ENCODE measurements at places on chromosomes 3 and 15.

DNA sequence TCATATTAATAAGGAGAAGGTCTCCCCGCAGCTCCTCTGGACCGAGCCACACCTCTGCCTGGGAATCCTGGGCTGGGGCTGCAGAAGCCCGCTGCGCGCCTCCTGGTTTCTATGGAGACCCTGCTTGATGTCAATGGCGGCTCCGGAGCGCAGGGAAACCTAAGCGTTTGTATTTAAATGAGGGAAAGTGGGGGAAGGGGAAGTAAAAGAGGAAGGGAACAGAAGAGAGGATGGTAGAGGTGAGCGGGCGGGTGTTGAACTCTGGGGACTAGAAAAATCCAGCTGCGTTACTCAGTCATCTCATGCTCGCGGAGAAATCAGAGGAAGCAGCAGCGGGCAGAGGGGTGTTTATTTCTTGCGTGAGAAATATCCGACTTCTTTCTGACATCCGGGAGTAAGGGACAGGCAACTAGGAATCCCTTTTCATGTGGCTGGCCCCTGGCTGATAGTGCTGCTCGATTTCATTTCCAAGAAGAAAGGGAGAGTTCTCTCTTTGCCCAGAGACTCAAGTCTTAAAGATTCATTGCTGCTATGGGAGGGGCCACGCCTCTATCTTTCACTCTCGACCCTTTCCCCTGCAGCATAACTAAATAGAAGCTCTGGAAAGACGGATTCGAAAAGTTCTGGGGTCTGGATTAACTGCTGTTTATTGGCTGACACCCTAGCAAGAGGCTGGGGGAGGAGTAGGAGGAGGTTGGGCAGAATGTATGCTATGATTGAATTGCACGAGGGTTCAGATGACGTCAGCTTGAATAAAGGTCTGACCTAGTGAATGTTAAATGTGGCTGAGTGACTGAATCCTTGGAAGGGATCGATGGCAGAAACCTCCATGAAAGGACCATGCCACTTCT is 110.5 kb upstream of the GAP43 start:
- peak; percentile 1 for DNase-seq

- DNase-seq: no peak
Observed at GRCh38 chr3:45345846-45346580, 42.4 kb upstream of the LARS2 start.

DNA sequence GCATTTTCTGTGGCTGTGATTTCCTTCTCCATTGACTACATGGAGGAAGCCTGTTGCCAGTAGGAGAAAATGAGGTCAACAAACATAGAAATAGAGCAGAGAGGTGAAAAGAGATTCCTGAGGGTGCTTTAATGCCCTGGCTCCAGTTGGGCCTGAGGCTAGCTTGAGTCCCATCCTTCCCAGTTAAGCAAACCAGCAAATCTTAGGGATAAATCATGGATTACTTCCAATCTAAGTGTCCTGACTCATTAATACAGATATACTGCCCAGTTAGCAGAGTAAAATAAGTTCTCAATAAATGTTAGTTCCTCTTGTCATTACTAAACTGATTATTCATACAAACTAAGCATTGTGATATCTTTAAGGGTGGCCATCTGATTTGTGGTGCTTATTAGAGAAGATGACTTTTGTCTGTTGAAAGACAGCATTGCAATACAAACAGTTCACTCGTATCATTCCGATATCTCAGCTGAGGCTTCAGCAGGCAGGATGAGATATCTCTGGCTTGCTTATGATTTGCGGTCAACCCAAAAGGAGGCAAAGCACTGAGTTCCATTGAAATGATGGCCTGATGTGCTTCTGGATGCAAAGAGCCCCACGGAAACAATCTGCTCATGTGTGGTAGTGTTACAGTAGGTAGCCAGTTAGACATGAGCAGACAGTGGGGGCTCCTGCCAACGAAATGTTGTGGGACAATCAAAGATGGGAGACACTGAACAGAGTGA is 6.6 kb upstream of the STARD5 start:
- DNase-seq: no peak

GRCh38 chr15:67024998-67025368 is 40.4 kb upstream of the SMAD3 start:
- no peak for DNase-seq

- DNase-seq: peak; percentile 52
Observed at GRCh38 chr3:52670621-52671521, 14.8 kb downstream of the PBRM1 start.

GRCh38 chr3:173622166-173622565 is 224.6 kb downstream of the NLGN1 start:
- no peak for DNase-seq

- DNase-seq: no peak
Observed at GRCh38 chr3:70749122-70749521, 436.7 kb upstream of the MDFIC2 start.

DNA sequence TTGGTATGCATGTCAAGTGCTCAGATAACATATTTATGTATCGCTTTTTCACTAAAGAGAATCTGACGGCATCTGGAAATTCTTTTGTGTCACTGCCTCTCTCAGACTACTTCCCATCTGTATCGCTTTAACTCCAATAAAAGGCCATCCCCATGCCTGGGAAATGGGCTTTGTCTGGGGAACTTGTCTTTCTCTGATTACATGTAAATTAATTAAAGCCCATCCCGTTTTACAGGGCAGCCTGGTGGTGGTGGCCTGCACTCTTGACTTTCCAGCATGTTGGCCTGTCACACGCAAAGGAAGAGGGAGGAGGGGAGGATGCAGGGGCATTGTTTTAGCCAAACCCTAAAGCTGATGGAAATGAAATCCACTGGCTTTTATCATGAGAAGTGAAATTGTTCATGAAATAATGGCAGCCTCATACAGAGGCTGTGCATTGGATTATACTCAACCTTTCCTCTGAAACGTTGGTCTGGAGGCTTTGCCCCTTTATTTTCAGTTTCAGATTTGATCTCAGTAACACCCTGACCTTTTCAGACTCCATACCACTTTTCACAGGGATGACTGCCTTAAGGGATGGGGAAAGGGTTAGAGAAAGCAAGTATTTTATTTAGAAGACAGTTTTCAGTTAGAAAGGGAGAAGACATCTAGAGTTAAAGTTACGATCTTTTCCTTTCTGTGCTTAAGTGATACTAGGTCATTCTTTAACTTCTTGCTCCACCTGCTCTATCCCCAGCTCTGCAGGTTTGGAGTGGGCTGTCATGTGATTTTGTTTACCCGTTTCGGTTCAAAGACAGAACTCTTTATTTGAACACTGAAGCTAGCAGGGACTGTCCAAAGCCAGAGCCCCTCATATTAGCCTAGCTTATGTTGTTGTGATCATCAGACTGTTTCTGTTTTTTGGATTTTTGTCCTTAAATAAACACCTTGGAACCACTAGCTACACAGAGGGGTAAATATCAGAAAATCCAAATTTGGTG is 94.6 kb upstream of the CTDSPL start:
- DNase-seq: no peak

DNA sequence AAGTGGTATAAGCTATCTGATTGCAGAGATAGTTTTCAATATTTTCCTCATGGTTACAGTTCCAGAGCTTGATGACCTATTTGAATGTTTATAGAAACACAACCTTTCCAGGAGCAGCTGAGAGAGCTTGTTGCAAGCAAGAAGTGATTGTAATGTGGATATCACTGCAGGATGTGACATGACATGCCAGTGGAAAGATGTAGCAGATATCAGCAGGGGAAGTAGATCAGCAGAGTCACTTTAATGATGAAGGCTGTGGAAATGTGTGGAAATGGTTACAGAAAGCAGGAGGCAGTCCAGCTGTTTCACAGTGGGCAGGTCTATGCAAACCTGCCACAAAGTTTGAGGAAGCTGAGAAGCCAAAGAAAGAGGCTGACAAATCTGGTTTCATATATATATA is 21.0 kb downstream of the TMEM158 start:
- DNase-seq: no peak

- no peak for DNase-seq
Observed at GRCh38 chr3:10647376-10647775, 142.0 kb upstream of the ATP2B2 start.

DNA sequence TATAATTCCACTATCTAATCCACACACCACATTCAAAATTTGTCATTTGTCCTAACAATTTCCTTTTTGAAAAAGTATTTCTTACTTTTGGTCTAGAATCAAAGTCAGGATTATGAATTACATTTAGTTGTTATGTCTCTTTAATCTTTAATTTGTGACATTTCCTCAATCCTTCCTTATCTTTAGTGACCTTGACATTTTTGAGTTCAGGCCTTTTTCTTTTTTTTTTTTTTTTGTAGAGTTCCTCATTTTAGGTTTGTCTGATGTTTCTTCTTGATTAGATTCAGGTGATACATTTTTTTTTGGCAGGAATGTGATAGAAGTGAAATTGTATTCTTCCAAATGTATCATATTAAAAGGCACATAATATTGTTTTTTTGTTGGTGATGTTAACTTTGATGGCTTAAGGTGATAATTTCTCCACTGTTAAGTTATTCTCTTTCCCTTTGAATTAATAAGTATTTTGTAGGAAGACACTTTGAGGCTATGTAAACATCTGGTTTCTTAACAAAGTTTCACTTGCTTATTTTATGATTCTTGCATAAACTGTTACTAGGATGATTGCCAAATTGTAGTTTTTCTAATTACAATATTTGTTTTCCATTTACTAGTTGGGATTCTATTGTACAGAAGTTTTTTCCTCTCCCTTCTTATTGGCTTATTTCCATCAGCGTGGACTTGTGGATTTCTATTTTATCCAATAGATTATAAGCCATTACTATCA is 16.3 kb downstream of the SLC35G2 start:
- no peak for DNase-seq

DNA sequence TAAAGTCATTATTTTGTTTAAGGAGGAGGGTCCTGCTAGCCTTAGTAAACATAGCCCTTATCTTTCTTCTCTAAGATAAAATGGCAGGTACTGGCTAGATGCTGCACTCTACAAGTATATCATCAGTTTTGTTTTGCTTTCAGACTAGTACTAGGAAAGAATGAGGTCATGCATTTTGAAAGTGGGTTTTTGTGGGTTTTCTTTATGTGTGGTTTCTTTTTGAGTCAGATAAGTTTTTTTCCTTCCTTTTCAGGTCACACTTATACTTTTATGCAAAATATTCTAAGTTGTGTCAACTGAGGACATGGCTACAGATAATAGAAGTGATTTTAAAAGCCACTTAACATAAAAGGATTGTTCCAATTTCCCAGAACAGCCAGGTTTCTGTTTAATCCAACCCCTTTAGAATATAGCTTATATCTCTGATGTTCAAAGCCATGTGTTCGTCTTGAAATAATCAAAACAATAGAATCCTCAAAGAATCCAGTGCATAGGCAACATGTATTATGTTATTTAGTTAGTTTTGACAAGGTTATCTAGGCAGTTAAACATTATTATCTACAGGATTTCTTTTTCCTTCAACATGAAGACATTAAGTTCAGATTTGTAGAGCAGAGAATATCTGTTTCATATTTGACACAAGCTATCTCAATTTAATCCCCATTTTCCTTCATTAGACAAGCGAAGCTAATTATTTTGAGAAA is 406.2 kb downstream of the RBMS3 start:
- DNase-seq: peak; percentile 2

- no peak for DNase-seq
Observed at GRCh38 chr15:25179673-25180511, 225.1 kb downstream of the SNRPN start.

GRCh38 chr15:101273534-101273933 is 3.8 kb downstream of the SELENOS start:
- no peak for DNase-seq

DNA sequence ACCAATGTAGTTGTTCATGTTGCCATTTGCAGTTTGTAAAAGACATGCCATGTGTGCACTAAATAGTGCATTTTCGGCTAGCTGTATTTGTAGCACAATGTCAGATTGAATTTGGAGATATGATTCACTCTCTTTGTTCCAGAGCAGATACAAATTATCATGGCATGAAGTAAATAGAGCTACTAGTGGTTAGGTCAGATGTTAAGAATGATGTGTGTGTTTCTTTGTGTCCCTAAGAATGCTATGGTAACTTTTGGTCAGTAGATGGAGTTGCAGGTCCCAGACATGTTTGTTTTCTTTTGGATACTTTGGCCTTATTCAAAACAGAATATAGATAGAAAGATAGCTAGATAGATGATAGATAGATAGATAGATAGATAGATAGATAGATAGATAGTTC is 595.8 kb downstream of the NLGN1 start:
- DNase-seq: no peak

DNA sequence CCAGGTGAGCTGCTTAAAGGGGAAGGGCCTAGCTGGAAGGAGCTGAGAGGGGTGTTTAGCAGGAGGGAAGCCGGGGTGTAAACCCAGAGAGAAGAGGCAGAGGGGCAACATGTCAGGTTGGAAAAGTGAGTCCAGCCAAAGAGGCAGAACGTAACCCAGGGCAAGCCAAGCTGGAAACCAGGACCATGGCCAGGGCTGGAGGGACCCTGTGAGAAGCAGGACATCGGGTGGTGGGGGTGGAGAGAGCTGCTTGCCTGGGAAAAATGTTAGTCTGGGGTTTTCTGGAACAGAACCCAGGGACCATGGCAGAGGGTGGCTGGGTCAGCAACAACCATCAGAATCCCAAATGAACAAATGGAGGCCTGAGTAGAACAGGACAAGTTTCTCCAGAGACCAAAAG is 32.6 kb downstream of the SEMA5B start:
- no peak for DNase-seq

DNA sequence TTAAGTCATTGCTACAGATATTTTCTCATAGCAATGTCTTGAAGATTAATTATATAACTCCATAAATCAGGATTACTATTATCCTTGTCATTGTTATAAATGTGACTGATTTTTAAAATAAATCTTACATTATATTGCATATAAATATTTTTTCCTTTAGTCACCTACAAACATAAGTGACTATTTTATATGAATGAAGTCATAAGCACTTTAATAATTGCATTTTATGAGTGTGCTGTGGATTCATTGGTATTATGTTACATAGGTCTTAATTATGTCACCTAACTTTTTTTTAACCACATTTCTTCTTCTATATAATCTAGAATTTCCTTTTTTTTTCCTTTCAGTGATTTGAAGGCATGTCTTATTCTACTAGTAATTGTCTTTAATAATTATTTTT is 1191.2 kb downstream of the NSUN3 start:
- no peak for DNase-seq

DNA sequence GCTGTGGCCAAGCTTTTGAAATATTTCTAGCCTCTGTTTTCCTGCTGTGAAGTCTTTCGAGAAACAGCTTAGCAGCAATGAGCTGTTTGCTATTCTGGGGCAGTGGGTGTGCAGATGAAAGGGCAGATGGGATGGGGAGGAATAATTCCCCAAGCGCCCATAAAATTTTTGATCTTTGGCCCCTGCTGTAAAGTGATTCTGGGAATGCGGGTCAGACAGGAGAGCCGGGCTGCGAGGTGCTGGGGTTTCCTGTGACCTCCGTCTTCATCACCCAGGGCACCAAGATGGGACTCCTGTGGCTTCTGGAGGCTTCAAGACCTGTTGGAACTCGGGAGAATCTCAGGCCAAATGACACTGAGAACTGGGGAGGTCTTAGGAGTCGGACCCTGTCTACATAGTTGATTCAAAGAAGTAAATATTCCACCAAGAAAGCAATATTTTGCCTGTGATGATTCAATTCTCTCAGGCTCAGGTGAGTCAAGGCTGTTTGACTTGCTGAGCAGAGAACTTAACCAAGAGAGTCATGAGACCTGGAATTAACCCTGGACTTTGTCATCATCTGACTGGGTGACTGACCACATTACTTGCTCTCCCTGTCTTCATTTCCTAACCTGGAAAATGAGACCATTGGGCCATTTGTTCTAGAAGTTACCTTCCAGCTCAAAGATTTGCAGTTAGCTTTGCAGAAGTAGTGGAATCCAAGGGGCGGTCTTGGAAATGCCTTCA is 86.4 kb downstream of the POLR2M start:
- DNase-seq: no peak
